ENCODE measurements at places on chromosomes 12 and 14.

GRCh38 chr12:113466454-113467141 is 5.1 kb downstream of the LHX5 start:
- DNase-seq, result no peak

DNA sequence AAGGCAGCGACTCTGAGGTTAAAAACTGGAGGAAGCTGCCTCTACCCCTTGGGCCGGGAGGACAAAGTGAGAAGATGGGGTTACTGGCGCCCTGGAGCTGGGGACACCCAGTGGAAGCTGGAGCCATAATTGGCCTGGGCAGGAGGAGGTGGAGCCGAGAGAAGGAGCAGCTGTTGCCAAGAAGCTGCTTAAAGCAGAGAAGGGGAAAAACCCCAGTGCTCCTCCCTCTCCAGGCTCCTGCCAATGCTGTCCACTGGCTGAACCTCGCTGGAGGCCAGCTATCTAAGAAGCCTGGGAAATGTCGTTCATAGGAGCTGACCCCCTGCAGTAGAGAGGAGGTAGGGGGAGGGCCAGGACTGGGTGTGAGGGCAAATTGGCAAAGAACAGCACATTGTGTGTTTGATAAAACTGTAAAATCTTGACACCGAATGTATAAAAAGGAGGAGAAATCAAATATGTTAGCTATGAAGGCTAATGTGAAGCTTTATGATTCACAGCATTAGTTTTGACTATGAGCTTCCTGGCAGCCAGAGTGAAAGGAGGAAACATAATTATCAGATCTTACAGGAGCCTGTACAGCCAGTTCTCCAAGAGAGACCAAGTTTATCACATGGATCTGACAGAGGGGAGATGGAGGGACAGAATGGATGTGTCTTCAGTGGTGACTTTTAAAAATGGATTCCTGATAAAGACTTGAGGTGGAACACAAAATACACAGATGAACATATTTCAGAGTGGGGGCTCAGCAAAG is 9.5 kb downstream of the HHIPL1 start:
- peak; percentile 48 for DNase-seq

DNA sequence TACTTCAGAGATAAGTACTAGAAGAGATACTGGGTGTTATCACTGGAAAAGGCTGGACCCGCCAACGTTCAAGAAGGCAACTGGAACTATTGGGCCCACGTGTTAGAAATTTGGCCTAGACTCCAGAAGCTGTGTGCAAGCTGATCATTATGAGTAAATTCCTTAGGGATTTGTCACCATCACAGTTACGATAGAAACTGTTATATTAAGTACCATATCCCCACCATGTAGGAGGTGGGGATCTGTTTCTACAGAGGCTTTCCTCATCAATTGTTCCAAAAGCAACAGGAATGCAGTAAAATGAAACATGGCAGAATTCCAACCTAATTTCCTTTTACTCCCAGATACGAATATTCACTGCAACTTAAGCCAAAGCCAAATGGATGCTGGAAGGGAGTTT is 170.7 kb downstream of the NOVA1 start:
- DNase-seq, result peak; percentile 64

- peak; percentile 87 for DNase-seq
Observed at GRCh38 chr12:27619308-27619707, 76.9 kb upstream of the REP15 start.

DNA sequence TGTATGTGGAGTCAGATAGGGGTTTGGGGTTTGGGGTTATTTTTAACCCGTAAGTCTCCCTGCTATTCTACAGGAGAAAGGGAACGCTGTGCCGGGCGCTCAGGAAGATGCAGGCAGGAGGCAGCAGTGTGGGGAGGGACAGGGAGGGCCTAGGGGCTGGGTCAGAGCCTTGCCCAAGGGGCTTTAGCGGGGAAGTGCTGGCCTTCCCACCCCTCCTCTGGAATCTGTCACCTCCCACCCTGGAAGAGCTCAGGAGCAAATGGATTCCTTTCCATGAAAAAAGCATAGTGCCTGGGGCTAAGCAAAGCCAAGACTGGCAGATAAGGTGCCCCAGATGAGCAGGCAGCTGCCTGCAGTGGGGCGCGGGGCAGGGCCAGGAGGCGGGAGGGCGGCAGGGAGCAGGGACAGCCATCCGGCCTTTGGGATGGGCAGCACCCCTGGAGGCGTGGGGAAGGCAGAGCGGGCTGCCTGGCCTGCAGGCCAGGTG is 7.3 kb upstream of the INF2 start:
- no peak for DNase-seq

DNA sequence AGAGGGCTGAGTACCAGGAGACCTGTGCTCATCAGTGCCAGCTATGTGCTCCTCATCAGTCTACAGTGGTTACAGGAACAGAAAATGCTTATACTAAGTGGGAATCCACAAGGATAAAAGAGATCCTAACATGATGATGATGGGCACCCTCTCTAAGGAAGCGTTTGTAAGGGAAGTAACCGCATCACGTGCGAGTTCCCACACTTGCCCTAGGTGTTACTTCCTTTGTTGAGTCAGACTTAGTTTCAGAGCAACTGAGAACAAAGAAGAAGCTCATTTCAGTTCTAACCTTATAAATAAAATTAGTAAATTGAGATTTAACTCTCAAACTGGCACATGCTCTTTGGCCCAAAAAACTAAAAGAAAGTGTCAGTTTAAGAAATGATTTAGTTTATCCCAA is 956.4 kb upstream of the TMEM132C start:
- DNase-seq, result no peak

- DNase-seq, result no peak
Observed at GRCh38 chr12:94938583-94938982, 64.9 kb downstream of the NDUFA12 start.

DNA sequence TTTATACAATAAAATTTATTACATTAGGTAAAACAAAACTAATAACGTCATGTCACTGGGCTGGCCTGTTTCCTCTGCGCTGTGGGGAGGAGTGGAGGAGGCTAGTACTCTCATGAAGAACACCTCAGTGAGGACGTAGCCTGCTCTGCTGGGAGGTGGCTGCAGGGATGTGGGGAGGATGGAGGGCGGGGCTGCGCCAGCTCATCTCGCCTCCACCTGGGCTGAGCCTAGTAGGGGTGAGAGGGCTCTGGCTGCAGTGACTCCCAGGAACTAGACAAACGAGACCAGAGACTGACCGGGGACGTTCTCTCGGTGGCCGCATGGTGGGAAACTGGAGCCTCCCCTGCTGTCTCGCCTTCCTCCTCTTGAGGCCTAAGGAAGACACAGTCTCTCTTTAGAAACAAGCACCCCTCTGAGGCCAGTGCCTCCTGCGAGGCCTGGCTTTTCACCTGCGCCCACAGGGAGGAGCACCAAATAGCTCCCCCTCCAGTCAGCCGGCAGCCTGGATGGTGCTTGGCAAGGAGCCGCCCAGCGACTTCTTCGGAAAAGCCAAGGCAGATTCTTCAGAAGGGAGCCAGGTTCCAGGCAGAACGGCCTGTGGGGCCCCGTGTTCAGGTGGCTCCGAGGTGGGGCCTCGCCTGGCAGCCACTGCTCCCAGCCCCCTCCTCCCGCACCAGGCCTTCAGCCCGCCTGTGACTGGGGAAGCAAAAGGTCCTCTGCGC is 62.4 kb downstream of the PLEKHG3 start:
- DNase-seq, result no peak

DNA sequence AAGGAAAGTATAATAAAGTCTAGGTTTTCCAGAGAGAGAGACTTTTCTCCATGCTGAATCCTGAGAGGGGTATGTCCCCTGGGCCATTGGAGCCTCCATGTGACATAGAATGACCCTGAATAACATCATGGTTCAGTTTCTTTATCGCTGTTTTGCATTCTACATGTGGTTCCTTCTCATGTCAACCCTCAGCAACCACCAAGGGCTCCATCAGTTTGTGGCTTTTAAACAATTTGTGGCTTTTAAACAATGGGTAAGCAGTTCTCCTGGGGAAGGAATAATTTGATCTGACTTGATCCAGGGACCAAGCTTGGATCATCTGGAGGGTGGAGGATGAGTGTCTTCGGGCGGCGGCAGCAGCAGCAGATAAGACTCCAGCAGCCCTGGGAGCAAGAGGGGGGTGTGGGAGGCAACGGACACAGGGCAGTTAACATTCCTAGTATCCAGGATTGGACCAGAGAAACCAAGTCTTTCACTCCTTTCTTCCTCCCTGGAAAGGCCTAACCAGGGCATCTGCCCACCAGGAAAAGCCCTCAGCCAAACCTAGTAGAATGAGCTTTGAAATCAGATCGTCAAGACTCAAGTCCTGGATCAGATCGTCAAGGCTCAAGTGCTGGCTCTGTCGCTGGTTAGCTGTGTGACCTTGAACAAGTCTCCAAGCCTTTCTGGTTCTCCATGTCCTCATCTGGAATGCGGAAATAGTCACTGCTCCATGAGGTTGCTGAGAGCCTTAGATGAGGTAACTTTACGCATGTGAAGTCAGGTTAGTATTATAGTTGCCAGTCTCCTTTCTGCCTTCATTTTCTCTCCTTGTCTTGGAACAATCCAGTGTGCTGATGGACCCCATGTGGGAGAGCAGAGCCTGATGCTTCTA is 27.8 kb upstream of the FAM222A start:
- DNase-seq, result no peak

- peak; percentile 48 for DNase-seq
Observed at GRCh38 chr12:124564232-124564958, 3.0 kb downstream of the NCOR2 start.

- DNase-seq, result no peak
Observed at GRCh38 chr12:2751230-2751629, 43.5 kb upstream of the FKBP4 start.

- DNase-seq, result peak; percentile 21
Observed at GRCh38 chr12:127025545-127025944, 1241.4 kb upstream of the TMEM132C start.

DNA sequence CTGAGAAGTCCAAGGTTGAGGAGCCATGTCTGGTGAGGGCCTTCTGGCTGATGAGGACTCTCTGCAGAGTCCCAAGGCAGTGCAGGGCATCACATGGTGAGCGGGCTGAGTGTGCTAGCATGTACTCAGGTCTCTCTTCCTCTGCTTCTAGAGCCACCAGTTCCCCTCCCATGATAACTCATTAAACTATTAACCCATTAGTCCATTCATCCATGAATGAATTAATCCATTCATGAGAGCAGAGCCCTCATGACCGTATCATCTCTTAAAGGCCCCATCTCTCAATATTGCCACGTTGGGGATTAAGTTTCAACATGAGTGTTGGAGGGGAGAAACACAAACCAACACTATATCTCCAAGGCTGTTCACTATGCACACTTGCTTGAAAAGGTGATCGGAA is 83.7 kb downstream of the TMEM30B start:
- DNase-seq, result peak; percentile 66

DNA sequence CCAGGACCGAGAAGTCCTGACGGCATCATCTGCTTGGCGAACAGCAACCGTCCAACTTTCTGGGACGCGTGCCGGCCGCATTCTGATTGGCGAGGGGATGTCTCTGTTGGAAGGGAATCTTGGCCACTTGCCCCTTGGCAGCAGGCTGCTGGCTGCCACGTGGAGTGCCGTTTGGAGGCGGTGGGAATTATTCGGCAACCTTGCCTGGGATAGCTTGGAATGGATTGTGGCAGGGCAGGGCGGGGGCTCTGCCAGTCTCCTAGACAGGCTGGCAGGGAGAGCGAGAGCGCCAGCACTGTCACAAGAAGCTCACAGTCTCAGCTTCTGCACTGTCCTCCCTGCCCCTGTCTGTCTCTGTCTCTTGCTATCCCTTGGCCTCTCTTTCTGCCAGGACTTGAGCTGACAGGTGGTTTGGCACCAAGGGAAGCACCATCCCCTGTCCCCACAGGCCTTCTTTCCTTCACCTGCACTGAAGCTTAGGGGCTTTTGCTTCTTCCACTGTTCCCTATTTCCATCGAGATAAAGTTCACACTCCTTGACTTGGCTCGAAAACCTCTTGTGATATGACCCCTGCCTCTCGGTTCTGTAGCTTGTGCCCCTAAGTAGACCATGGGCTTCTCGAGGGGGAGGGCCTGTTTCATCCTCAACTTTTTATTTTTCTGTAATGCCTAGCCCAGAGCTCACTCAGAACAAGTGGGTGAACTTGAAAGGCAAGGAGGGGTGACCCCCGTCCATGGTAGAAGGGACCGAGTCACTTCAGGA is 201.9 kb downstream of the PHETA1 start:
- DNase-seq, result no peak

DNA sequence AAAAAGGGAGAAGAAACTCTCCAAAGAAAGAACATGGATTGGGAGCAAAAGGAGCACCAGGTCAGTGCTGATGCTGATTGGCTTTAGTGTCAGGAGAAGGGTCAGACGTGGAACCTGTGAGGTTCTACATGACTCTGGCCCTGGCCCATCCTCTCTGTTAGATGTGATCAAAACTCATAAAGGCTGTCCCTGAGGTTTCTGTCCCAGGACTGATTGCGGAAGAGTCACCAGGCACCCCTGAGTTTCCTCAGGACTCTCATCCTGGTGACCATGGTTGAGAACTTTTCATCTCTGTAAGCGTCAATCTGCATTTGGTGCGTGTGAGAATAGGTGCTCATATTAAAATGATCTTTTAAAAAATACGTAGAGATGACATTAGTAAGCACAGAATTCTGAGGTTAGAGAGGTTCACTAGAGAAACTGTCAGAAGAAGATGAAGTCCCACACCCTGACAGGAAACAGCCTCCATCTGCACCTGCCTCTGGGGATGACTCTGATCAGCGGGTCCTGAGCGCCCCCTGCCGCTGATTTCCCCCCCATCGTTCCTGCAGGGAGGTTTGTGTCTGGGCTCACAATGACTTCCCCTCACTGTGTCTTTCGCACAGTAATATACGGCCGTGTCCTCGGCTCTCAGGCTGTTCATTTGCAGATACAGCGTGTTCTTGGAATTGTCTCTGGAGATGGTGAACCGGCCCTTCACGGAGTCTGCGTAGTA is 741.8 kb downstream of the TMEM121 start:
- peak; percentile 55 for DNase-seq

- DNase-seq, result no peak
Observed at GRCh38 chr12:38374751-38375150, 58.2 kb downstream of the ALG10B start.

GRCh38 chr12:113222730-113223531 is 1.7 kb downstream of the TPCN1 start:
- DNase-seq, result peak; percentile 63

GRCh38 chr12:93031028-93031427 is 101.9 kb upstream of the EEA1 start:
- no peak for DNase-seq

GRCh38 chr12:104154806-104155205 is 16.8 kb upstream of the NFYB start:
- DNase-seq, result no peak

DNA sequence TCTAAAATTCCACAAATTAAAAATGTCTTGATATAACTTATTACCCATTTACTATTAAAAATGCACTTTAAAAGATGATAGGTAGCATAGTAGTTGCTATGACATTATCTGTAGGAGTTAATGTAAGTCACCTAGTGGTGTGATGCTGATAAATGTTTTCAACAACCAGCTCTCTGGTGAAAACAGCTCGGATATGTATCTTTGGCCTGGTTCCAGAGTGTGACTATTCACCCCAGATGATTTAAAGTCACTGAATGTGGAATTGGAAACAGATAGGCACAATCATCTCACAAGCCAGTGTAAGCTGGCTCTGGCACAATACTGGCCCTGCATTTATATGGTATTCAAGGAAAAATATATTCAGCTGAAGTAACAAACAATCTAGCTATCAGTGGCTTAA is 9.2 kb upstream of the CCDC196 start:
- peak; percentile 21 for DNase-seq
